ENCODE measurements at places on chromosomes 7 and 10.

- no peak for DNase-seq
Observed at GRCh38 chr10:128316121-128316726, 190.0 kb upstream of the MKI67 start.

- no peak for DNase-seq
Observed at GRCh38 chr10:55747244-55747643, 613.8 kb downstream of the ZWINT start.

- no peak for DNase-seq
Observed at GRCh38 chr10:128930515-128930914, 536.5 kb upstream of the MGMT start.

DNA sequence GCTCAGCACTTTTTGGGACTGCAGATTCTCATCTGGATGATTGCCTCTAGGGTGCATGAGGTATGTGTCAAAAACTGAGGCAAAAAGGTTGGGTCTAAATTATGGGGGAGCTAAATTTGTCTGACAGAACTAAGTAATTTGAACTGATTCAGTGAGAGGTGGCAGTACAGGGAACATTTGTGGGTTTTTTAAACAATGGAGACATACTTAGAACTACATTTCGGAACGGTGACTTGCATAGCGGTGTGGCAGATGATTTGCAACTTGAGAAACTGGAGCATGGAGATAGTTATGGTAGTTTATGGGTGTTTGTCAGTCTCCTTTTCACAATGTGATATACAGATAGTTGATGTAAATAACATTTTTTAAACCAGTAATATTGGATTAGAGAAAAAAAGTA is 14.6 kb downstream of the TBC1D12 start:
- DNase-seq, result no peak

DNA sequence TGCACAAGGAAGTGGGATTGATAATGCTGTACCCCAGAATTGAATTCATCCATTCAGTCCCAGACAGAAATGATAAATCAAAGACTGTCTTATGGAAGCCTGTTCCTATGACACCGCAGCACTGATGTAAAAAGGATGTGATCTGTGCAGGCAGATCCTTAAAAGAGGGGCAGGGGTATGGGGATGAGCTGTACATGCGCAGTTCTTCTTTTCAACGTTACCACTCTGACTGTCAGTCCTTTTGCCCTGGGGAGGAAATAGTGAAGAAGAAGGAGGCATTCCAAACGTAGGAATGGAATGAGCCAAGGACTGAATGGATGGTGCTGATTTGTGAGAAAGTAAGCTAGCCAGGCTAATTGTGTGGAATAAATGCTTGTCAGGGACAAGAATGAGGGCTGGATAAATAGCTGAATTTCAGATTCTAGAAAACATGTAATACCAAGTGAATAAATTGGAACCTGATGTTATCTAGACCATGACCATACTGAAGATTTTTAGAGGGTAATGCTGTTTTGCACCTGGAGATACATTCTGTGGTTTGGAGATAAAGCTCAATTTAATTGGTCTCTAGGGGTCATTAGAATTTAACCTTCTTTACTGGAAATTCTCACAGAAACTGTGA is 509.3 kb downstream of the SORCS3 start:
- no peak for DNase-seq

GRCh38 chr10:118342638-118343020 is 505 bp upstream of the FAM204A start:
- no peak for DNase-seq

DNA sequence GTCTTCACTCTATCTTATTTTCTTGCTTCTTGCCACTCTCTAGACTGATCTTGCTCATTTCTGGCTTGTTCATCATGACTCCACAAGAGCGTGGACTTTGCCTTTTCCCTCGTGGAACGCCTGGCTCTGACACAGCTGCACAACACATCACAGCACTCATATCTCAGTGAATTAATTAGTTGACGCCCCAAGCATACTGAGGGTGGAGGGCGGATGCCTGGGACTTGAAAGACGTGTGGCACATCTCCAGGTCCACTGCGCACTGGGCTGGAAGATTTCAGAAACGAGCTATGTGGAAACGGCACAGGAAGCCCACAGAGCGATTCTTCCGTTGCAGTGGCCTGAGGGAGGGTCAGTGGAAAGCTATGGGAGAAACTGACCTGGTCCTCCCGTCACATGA is 23.6 kb upstream of the PLEKHA1 start:
- DNase-seq, result no peak

DNA sequence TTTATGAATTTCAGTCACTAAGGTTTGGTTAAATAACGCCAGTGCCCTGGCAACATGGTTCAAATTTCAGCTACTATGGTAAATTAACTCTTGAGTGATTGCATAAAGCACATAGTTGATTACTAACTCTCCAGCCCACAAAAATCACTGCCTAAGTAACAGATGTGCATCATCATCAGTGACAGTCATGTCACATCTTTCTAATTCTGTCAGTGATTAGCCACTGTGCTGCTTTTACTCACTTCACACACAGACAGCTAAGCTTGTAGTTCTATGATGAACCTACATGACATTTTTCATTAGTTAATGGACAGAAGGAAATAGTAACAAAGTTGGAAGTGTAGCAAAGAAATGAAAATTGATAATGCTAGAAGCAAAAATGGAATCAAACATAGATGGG is 108.9 kb downstream of the DNAH11 start:
- DNase-seq, result no peak

Measured in 8988T (cell line).